ENCODE measurements at places on chromosomes 13 and 19.

DNA sequence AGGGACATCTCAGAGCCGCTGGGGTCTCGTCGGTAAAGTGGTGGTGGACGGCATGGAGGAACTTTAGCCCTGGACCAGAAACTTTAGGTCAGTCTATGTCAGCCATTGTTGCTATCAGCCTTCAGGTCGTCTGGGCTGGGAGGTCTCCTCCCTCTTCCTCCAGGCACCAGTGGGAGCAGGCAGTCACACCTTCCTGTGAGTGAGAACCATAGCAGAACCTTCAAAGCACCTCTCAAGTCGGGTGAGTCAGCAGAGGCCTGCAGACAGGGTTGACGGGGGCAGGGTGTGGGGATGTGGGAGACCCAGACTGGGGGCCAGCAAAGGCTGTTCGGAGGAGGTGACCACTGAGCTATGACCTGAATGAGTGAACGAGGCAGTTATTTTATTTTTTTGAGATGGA, 15.4 kb upstream of the SBNO2 start:
- no peak for DNase-seq

GRCh38 chr13:46605825-46606554, 53.0 kb downstream of the LRCH1 start:
- no peak for DNase-seq

GRCh38 chr13:113354831-113355610, 8.9 kb downstream of the GRTP1 start:
- peak; percentile 39 for DNase-seq

DNA sequence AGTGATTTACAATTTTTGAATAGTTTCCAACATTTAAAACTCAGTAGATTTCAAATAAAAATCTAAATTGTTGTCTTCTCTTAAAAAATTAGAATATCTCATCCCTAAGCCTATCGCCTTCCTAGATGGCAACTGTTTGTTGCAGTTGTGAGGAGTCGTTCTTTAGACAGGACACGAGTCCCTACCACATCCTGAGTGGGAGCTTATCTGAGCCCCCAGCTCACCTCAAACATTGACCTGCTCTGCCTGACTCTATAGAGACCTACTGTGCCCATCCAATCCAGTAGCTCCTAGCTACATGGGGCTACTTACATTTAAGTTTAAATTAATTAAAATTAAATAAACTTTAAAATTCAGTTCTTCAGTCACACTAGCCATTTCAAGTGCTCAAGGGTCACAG, 434.7 kb downstream of the FOXO1 start:
- DNase-seq: no peak

DNA sequence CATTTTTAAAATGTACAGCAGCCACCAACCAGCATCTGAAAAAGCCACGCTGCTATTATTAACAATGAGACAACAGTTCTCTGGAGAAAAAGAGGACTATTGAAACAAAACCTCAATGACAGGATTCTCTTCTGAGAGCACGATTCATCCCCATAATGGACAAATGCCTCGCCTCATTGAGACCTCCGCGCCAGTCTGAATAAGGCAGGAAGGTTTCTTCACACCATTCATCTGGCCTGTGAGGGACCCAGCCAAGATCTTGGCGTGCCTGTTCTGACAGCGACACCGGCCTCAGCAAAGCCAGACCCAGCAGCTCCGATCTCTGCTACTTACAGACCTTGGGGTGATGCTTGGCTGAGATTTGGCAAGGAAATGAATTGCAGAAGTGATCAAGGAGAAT, 14.8 kb downstream of the SMIM7 start:
- no peak for DNase-seq

DNA sequence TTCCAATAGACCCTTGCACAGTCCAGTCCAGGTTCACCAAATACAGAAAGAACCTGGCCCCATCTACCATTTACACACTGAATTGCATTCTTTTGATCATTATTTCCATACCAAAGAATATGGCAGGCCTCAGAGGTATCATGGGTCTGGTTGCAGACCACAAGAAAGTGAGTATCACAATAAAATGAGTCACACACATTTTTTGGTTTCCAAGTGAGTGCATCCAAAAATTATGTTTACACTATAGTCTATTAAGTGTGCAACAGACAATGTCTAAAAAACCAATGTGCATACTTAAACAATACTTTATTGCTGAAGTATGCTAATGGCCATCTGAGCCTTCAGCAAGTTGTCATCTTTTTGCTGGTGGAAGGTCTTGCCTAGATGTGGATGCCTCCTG, 105.3 kb downstream of the SPACA7 start:
- DNase-seq: no peak

DNA sequence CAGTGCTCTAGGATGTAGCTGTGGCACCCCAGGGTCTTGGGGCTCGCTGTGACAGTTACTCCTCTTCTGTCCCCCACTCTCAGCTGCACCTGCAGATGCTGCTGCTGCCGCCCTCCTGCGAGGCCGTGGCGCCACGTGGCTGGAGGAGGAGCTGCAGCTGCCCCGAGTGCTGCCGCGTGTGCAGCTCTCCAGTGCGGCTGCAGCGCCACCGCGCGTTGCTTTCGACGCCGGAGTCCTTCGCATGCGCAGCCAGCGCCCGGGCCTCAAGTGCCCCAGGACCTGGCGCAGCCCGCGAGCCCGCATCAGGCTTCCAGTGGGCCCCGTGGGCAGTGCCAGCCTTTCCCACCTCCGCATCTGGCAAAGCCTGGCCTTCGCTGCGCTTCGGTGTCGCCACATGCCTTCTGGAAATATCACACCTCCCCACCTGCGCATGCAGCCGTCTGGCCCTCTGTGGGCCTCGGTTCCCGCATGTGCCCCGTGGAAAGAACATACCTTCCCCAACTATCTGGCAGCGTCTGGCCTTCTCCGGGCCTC, 692 bp upstream of the ZNF580 start:
- DNase-seq: peak; percentile 88

- DNase-seq: no peak
Observed at GRCh38 chr19:45254044-45254531, 3.0 kb downstream of the MARK4 start.

DNA sequence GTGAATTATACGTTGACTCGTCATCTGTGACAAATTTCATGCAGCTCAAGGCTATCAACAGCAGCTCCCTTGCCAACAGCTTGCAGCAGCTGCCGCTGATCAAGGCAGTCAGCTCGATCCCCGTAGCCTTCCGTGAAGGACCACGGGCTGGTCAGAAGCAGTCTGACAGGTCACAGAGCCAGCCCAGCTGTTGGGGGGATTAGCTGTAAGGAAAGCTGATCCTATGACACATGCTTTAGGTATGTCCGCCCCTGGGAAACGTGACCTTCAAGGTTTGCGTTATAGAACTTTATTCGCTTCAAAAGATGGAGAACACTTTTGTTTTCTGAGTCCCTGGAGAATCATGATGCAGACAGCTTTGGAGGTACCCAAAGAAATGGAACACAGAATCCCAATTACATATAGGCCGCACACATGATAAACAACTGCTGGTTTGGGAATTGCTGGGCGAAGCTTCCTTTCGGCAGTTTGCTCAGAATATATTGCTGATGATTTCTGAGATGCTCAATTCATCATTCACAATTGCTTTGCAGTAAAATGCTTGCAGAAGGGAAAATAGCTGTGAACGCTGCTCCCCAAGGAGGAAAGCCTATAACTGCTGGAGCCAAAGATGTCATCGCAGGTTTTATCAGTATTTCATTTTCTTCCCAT, 62.6 kb upstream of the USP29 start:
- no peak for DNase-seq

DNA sequence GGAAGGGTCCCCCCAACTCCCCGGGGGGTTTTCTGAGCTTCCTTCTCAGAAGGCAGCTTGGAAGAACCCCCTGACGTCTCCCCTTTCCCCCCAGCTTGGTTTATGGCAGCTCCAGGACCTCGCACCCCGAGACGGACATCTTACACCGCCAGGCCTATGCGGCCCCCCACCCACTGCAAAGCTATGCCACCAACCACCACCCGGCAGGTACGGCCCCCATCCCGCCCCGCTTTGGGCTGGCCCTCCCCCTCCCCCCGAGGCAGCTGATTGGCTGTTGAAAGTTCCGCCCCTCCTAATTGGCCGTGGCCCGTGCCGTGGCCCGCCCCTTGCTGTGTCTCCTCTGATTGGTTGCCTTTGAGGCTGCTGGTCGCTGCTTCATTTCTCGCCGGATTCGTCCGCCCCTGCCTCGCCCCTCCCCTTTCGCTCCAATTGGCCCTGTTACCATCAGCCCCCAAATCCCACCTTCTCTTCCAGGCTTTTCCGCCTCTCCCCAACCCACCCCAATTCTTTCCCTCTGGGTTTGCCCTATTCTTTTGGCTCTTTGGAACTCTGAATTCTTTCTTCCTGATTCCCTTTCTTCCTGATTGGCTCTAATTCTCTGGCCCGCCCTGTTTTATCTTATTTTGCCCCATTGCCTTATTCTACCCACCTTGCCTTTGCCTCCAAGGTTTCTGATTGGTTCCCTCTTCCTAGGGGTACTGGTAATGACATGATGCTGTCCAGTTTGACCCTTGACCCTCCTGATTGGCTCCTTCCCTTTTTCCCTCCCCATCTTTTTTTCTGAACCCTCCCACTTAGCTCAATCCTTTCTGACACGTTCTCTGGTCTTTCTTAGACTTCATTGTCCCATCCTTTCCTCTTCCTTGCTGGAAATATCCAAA, 2.5 kb downstream of the PRR12 start:
- peak; percentile 94 for DNase-seq

DNA sequence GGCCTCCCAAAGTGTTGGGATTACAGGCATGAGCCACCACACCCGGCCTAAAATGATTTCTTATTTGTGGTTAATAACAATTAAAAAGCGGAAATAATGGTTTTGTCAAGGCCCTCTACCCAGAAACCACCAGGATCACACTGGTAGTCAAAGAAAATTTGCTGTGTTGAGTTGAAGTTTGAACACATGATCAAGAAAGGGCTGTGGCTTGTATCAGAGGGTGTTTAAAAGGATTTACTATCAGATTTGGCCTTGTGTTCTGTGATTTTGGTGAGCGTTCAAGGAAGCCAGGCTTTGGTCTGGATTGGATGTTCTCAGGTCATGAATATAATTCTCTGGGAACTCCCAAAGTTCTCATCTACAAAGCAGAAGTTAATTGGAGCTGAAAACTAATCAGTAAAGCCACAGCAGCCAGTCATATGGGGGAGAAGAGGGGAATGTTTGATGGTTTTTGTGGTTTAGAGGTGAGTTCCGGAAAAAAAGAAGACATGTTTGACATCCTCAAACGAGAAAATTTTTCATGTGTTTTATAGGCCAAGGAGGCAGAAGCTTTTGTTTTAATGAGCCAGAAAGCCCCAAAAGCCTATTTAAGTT, 10.6 kb upstream of the ZNF556 start:
- no peak for DNase-seq

DNA sequence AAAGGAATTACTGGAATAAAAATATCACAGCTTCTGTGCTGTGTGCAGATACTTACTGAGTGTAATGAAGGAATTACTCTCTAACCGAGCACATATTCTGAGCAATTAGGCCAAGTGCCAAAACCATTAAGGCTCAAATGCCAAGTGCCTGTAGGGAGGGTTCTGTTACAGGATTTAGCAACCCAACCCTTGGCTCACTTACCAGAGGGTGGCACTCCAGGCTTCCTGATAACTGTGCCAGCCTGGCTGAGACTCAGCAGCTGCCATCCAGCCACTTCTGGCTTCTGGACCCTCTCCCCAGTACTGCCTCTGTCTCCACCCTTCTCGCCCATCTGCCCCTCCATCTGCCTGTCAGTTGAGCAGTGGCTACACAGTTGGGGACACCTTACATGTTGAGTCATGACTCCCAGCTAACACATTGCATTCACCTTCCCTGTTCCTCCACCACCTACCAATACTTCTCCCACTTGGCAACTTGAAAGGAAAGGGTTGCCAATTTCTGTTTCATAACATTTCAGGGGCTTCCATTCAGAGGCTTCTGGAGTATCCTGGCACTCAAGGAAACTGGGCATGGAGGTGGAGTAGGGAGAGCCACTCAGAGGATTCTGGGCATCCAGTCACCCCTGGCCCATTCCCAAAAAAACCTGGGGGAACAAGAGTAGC, 110.5 kb downstream of the COG6 start:
- DNase-seq: peak; percentile 50

DNA sequence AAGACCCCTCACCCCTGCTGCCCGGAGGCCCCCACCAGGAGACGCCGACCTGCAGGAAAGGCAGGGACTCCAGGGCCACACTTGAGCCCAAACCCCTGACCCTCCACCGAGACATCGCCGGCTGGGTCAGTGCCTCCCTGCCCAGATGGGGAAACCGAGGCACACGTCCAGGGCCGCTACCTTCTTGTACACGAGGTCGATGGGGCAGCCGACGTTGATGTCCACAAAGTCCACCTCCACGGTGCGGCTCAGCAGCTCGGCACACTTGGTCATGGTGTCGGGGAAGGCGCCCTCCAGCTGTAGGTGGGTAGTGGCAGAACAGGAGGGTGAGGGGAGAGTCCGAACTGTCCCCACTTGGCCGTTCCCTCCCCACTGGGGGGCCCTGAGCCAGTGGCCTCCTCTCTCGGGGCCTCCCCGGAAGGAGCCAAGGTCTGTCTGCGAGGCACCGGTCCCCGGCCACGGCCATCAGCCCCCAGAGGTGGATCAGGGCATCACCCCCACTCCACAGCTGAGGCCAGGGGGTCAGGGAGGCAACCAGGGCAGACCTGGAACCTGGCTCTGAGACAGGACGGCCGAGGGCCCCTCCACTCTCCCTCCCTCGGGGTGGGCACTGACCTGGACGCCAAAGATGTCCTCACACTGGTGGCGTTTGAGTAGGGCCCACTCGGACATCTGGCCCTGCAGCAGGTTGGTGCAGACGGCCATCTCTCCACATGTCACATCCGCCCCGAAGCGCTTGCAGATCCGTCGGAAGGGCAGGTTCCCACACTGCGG, 3.0 kb upstream of the PRR22 start:
- DNase-seq: no peak

Data from lower lobe of right lung (tissue), 2 donors.